ENCODE measurements at places on chromosomes 12 and 14.
A peak's percentile ranks its signal among the peaks of the same experiment; 100 is the strongest.

GRCh38 chr14:54650331-54650958 is 83.5 kb downstream of the SAMD4A start:
- no peak for DNase-seq

GRCh38 chr14:29672831-29673230 is 254.8 kb downstream of the PRKD1 start:
- no peak for DNase-seq

- no peak for DNase-seq
These were observed 9.1 kb downstream of the PTCSC3 start for GRCh38 chr14:36167431-36167830.

GRCh38 chr12:64669270-64669842 is 59.1 kb downstream of the RASSF3 start:
- no peak for DNase-seq

DNA sequence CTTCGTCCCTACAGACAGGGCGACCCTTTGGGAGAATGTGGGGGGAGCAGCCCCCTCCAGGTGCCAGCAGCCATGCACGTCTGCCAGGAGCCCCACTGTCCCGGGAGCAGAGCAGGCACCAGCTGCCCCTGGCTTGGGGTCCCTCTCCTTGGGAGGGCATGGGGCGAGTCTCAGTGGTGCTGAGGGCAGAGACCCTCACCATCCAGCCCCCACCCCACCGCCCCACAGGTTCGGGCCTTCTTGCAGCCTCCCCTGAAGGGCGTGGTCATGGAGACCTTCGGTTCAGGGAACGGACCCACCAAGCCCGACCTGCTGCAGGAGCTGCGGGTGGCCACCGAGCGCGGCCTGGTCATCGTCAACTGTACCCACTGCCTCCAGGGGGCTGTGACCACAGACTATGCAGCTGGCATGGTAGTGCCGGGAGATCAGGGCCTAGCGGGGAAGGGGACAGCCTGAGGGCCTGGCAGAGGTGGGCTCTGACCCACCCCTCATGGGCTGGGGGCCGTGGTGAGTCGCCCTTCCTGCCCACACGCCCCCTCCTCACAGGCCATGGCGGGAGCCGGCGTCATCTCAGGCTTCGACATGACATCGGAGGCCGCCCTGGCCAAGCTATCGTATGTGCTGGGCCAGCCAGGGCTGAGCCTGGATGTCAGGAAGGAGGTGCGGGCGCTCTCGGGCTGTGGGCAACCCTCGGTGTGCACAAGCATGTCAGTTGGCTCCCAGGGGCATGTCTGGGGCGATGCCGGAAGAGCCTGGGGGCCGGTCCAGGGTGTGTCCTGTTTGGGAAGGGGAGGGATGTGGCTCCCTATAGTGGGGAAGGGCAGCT is 18.8 kb downstream of the ASPG start:
- DNase-seq = no peak

DNA sequence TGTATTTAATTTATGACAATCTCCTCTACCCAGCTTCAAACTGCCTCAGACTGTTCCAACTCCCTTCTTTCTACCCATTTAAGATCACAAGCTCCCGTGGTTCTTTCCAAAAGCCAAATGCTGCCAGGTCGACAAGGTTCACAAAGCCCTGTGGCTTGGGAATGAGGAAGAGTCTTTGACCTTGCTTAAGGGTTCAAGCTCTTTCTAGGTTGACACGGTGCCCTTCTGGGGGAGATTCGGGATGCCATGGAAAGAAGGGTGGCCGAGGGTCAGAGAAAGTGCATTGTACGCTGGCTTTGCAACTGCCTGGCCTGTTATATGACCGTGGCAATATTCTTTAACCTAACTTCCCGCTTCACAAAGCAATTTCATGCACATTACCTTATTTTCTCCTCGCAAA is 239.3 kb downstream of the ANO2 start:
- DNase-seq = no peak

DNA sequence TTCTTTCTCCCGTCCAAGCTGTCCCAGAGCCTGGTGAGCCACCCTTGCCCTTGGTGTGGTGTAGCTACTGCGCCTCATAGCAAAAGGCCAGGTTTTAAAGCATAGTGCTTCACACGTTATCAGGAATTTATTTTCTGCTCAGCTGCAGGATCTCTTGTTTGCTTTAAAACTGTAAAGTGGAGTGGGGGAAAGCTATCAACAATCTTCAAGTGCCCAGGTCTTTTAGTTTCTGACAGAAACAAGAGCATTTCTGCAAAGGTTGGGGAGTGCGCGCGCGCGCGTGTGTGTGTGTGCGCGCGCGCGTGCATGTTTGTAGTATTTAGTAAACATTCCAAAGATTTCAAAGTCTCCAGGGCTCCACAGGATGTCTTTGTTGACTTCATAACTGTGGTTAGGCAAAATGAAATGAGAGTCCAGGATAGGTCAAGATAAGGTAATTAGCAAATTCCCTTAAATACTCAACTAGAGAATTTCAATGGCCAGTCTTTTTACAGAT is 45.5 kb downstream of the EML1 start:
- DNase-seq = peak; percentile 81

DNA sequence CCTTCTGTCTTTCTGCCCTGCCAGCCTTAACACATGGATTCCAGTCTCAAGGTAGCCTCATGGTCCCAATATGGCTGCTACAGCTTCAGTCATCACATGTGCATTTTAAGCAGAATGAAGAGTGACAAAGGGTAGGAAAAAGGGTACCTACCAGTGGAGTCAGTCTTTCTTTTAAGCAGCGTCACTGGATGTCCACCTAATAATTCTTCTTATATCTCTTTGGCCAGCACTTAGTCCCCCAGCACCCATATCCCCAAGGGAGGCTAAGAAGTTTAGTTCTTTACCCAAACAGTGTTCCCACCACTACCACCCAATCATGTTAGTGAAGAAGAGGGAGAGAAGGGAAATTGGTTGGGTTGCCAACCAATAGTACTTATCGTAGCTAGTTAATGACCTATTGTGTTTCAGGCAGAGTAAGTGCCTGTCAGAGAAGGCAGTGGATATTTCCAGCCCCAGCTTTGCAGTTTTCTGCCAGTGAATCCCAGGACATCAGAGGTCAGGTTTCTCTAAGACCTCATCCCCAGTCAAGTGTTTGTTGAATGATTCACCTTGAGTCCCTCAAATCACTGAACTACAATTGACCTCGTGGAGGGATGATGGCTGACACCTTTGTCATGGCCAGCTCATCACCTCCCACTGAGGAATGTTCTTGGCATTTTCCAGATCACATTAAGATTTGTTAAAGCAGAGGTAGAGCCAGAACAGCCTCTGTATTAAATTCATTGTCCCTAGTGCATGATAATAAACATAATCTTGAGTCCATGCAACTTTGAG is 250.9 kb upstream of the CRY1 start:
- no peak for DNase-seq

DNA sequence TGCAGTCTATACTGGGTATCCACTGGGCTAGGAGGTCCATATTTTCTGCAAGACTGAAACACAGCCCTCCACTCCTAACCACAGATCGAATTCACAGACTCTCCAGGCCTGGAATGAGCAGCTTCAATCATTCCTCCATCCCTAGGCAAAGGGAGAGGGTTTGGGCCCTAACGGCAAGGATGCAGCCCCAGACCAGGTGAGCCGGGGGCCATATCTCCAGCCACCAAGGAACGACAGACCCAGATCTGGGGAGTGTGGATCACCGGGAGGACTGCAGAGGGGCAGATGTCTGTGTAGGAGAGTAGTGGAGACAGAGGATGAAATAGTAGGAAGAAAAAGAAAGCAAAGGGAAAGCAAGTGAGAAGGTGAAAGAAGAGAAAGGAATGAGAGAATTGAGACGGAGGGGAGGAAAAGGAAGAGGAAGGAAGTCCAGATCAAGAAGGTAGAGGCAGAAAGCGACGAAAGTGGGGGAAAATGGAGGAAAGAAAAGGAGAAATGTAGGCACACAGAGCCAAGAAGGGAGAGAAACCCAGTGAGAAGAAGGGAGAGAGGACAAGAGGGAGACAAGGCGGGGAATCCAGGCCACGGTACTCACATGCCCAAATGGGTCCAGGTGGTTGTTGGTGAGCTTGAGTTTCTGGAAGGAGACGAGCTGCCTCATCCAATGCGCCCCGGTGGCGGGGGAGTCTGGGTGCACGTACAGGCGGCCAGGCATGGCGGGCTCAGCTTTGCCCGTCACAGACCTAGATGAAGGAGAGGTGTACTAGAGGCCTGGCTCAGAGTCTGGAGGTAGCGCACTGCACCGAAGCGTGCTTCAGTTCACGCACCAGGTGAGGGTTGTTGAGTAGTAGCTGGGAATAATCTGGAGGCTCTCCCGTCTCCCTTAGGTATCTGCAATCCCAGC is 7.7 kb downstream of the TBX5 start:
- no peak for DNase-seq

DNA sequence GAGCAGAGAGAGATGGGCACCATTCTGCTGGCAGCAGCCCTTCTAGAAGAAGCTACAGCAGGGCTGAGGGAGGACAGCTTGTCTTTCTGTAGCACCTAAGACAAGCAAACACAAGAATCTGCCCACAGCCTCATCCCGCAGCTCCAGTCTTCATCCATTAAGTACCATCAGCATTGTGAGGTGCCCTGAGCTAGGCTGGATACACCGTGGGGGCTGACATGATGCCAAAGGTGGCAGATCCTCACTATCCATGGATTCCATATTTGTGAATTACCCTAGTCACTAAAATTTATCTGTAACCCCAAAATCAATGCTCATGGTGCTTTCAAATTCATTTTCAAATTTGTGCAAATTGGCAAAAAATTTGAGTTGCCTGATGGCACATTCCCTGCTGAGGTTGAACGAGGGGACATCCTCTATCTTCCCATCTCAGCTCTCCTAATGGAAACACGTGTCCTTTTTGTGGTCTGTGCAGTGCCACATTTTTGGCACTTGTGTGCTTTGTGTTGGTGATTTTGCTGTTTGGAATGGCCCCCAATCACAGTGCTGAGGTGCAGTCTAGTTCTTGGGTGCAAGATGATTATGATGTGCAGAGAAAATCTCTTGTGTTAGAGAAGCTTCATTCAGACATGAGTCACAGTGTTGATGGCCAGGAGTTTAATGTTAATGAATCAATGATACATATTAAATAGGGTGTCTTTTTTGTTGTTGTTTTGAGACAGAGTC is 7.0 kb downstream of the PITPNM2 start:
- DNase-seq = no peak

GRCh38 chr12:47715393-47715876 is 9.6 kb upstream of the RPAP3 start:
- DNase-seq = peak; percentile 84

DNA sequence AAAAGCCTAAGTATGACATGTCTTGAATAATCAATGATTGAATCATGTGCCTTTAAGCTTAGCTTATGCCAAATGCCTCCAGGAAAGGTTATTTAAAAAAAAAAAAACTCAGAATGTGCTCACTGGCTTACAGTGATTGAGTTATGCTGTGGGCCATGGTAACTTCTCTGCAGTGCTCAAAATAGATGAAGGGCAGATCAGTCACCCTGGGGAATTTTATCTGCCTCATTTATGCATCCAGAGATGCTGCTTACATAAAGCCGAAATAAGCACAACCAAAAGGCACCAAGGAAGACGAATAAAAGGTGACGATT is 118.7 kb upstream of the MDM1 start:
- no peak for DNase-seq

- DNase-seq = no peak
These were observed 71.2 kb downstream of the GALNT4 start for GRCh38 chr12:89453121-89453978.

DNA sequence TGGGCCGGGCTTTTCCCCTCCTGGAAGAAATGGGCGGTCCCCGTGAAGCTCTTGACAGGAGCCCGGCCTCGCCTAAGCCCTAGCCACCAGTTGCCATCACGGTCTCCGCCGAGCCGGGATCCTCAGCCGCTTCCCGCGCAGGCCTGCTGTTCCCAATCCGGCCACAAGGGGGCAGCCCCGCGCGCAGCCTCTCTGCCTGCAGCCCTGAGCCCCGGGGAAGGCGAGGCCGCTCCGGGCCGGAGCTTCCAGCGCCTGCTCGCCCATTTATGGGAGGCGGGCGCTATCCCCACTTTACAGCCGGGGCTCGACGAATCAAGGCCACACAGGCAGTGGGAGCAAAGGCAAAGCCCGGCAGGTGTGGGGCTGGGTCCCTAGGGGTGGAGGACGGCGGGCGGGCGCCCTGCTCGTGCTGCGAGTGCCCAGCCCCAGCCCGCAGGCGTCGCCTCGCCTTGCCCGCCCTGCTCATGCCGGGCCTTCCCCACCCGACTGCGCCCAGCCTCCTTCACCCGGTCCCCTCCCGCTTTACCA is 61.5 kb downstream of the LGMN start:
- peak; percentile 84 for DNase-seq

- DNase-seq = no peak
These were observed 11.9 kb downstream of the SLCO1B3 start for GRCh38 chr12:20822415-20822814.

DNA sequence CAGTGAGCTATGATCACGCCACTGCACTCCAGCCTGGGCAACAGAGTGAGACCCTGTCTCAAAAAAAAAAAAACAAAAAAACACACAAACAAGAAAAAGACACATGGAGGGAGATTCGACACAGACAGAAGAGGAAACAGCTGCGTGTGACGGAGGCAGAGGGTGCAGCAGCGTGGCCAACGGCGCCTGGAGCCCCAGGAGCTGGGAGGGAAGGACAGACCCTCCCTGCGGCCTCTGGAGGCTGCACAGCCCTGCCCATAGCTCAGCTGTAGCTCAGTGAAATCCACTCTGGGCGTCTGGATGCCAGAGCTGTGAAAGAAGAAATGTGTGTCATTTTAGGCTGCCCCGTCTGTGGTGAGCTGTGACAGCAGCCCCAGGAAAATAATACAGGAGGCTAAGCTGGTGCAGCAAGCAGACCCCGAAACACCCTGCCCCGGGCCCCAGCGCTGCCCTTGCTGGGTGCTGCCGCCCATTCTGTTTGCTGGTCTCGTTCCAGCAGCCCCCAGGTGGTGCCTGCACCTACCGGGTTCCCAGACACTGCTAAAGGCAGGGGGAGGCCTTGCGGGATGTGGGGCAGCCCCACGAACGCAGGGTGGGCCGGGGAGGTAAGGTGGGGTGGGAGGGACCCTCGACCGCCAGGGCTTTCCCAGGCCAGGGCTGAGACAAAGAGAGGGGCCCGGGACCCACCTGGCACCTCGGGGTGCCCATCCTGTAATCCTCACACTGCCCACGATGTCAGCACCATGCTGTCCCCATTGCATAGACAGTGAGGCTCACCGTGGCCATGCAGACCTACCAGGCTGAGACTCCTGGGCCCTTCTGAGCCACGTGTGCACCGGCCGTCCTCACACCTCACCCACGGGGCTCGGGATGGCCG is 21.2 kb downstream of the GALNT9 start:
- no peak for DNase-seq
